Putamen (tissue), 1 donor: ENCODE measurements at places on chromosomes 1 and 21.

DNA sequence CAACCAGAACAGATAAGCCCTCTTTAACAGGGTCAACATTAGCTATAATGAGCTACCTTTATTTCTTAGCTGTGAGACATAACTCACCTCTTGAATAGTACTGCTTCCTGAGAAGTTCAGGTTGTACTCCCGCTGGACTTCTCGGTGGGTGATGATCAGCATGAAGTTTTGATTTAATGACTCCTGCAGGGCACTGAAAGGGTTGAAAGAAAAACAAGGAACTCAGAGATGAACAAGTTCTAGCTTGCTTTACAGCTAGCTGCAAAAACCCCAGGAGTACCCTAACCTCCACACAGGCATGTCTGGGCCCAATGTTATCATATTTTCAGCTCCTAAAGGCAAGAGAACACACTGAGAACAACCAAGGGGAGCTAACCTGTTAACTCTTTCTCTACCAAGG lies 254.4 kb downstream of the FAF1 start:
- DNase-seq = no peak

DNA sequence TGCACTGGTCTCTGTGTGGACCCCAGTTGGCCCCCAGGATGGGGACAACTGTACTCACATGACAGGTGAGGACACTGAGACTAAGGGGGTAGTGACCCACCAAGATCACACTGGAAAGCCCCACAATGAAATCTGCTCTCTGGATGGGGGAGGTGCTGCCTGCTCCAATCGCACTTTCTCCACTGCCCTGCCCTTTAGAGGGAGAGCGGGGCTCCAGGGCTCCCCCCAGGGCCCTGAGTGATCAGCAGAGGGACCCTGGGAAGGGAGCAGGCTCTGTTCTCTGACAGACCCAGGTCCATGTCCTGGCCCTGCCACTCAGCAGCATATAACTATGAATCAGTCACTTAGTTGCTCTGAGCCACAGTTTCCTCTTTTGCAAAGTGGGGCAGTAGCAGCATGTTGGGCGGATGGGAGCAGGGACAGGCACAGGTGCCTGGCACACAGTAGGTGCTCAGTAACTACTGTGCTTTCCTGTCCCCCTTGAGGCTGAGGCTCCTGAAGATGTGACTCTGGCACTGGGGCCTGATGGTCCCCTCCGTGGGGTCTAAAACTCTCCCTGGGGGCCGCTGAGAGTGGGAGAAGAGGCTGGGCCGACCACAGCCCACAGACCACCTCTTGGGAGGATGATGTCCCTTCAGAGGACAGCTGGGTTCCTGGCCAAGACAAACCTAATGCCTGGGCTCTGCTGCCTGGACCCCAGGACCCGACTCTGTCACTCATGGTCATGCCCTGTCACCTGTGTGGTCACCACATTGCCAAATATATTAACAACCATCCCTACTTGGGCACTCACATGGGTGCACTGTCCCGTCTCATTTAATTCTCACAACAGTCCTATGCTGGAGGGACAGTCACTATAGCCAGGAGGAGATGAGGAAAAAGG lies 222.7 kb downstream of the PTPRU start:
- no peak for DNase-seq

DNA sequence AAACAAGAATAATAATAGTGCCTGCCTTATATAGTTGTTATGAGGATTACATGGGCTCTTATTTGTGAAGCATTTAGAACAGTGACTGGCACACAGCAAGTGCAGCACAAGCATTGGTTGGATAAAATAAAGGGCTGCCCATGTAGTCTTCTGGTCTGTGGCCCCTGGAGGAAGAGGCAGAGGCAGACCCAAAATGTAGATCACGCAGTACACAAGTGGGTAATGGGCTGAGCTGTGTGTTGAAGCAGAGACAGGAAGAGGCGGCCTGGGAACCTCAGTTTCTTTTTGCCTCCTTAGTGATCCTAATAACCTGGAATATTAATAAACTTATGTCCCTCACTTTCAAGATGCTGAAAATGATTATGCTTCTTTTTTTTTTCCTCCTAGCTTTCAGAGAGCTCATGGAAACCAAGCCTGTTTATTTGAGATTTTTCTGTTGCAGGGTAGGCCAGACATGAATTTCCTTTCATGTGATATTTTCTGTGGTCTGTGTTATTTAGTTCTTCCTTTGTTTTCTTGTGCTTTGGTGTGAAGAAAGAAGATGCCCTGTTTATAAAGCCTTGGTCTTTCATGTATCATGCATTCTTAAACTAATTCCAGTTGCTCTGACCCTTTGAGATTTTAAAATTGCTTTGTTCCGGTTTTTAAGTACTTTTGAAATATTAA lies 42.5 kb downstream of the LRRC8D start:
- no peak for DNase-seq

- no peak for DNase-seq
Observed at GRCh38 chr21:17506951-17507350, 5.9 kb upstream of the CXADR start.
